ENCODE measurements at places on chromosomes 5 and 9.

GRCh38 chr9:109328978-109329637, 8.2 kb upstream of the EPB41L4B start:
- DNase-seq, result no peak

DNA sequence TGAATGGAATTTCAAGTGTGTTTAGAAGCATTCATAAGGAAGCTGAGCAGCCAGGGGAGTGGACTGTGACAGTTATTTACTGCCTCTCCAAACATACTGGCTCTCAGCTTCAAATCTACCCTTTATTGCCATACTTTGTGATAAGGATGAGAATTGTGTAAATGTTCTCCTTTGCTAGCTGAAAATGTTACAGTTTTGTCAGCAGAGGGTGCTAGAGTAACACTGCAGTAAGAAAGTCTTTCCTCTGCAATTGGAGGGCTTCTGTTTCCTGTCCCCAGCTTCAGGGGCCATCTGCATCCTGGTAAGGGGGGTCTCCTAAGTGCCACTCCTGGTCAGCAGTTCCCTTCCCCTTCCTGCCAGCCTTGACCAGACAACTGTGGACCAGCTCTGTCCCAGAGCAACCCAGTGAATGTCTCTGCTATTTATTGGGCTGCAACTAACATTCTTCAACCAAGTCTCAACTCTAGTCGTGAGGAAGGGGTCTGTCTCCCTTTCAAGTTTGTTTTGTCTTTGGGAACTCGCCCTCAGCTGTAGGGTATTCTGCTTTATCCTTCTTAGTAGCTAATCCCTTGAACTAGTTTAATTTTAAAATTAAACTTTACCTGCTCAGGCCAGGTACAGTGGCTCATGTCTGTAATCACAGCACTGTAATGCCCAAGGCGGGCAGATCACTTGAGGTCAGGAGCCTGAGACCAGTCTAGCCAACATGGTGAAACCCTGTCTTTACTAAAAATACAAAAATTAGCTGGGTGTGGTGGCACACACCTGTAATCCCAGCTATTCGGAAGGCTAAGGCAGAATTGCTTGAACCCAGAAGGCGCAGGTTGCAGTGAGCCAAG, 45.3 kb downstream of the RAPGEF6 start:
- no peak for DNase-seq

GRCh38 chr5:37668524-37669047, 171.3 kb downstream of the GDNF start:
- peak; percentile 44 for DNase-seq

- DNase-seq, result no peak
Observed at GRCh38 chr9:86027767-86028166, 71.6 kb downstream of the GOLM1 start.
